ENCODE measurements at places on chromosomes 6 and 20.

- no peak for DNase-seq
Measured at GRCh38 chr20:47351643-47352331, 4.7 kb downstream of the ZMYND8 start.

DNA sequence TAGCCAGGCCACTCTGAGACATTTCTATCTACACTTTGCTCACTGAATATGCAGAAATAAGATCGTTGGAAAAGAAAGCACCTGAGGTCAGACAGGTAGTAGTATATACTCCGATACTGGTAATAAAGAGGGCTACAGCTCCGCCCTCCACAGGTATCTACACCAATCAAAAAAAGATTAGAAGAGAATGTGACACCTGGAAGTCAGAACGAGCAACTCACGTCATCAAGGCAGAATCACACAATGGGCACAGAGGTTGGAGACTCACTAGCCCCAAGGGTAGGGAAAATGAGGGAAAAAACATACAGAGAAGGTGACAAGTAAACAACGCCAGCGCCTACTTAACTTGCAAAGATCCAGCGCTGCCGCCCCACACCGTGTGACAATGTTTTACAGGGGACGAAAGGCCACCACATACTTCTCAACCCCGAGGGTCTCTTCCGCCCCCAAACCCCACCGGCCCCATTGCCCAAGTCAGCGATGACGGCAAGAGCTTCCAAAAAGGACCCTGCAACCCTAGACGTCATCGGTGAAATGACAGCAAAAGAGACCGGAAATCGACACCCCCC lies 653 bp downstream of the LMBRD1 start:
- DNase-seq: peak; percentile 84

- no peak for DNase-seq
Measured at GRCh38 chr6:144140867-144141266, 9.4 kb upstream of the STX11 start.

DNA sequence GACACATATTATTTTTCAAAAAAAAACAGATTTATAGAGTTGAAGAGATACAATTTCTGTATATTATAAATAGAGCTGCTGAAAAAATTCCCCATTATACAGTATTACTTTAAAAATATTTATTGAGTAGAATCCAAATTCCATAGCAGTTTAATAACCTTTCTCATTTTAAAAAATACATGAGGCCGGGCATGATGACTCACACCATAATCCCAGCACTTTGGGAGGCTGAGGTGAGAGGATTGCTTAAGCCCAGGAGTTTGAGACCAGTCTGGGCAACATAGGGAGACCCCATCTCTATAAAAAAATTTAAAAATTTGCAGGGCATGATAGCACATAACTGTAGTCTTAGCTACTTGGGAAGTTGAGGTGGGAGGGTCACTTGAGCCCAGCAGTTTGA lies 13.0 kb downstream of the ATRN start:
- DNase-seq: no peak

DNA sequence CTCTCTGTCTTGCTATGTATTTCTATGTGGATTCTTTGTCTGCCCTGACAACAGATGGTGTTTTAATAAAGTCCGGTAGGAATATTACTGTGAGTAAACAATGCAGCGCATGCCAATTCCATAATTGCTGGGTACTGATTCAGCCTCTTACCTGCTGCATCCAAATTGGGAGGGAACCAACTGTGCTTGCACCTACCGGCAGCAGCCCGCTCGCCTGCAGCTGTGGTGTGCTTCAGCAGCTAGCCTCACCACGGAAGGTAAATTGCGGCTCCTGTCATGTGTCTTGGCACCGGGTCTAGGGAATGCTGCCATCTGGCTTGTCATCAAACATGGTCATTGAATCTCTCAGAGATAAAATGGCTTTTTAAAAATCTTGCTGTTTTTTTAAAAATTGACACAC lies 704.8 kb upstream of the SLC35B3 start:
- DNase-seq: no peak

GRCh38 chr6:33808641-33809180 lies 4.9 kb upstream of the MLN start:
- DNase-seq: no peak

DNA sequence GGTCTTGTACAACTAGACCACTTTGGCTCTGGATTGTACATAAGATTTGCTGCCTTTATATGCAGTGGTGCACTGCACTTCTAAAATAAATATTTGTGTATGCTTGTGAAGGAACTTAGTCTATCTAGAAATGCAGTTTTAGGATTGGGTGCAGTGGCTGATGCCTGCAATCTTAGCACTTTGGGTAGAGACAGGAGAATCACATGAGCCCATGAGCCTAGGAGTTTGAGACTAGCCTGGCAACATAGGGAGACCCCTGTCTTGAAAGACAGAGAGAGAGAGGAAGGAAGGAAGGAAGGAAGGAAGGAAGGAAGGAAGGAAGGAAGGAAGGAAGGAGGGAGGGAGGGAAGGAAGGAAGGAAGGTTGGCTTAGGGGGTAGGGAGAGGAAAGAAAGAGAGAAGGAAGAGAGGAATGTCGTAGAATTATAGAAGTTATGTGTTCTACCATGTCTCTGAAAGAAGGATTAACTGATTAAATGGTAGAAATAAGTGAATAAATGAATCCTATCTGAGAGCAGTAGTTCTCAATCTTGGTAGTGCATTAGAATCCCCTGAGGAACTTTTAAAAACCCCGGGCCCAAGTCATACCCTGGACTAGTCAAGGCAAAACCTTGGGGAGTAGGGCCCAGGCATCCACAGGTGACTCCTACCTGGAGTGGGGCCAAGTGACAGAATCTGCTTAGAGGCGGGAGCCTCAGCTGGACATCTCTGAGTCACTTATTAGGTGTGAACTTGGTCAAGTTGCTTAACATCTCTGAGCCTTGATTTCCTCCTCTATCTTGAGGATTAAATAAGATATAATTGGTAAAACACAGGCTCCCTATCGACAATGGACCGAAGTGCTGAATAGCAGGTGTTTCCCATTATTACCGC lies 130.3 kb downstream of the ZNF217 start:
- no peak for DNase-seq

- no peak for DNase-seq
Measured at GRCh38 chr6:11756726-11757125, 21.9 kb downstream of the ADTRP start.

DNA sequence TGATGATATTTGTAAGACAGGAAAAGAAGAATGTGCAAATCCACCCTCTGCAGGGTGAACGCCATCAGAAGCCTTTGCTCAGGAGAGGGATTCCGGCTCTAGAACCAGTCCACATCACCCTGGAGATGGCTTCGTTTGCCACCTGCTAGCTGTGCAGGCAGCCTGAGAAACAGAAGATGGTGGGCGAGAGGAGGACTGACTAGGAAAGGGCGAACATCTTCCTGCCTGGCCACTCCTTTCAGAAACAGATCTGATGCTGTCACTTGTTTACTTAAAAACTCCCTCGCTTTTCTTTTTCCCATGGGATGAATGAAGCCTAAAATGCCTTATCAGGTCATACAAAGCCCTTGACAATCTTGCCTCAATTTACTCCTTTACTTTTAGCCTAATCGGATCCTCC lies 1.2 kb downstream of the PTPRA start:
- peak; percentile 15 for DNase-seq

- DNase-seq: no peak
Measured at GRCh38 chr6:4506223-4506622, 270.0 kb upstream of the CDYL start.

- DNase-seq: no peak
Measured at GRCh38 chr20:52799130-52799529, 173.0 kb upstream of the TSHZ2 start.

DNA sequence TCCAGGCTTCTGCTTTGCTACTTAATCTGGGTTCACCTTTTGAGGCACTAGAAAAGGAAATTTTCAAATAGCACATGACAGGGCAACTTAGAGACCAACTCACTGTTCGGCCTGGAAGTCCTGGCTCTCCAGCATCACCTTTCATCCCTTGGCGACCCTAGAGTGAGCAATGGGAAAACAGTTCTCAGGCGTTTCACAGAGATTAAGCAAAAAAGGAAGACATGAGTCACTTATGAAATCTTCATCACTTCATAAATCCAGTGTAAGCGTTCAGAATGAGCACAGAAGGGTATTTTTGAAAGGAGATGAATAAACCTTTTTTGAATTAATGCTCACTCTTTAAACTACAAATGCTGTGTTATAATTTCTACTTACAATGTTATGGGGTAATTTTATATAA lies 104.0 kb downstream of the COL12A1 start:
- no peak for DNase-seq

- DNase-seq: no peak
Measured at GRCh38 chr6:127972815-127973214, 72.0 kb upstream of the THEMIS start.

DNA sequence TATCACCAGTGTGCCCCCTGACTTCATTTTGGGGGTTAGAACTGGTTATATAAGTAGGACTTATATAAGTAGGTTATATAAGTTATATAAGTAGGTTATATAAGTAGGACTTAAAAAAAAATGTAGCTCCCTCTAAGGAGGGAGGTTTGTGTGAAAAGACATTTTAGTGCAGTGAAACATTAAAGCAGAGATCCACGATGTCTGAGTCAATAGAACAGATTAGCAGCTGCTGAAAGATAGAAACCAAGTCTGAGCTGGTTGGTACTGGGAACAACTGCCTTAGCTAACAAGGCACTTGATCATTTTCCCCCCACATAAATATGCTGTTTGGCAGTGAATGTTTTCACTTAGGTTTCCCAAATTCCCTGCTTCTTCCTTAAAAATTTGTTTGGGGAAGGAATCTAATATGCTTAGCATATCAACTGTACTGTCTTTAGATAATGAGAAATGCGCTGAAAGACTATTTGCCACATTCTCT lies 2.1 kb upstream of the RPS12 start:
- peak; percentile 38 for DNase-seq

GRCh38 chr6:141110481-141110880 lies 1022.2 kb upstream of the GJE1 start:
- no peak for DNase-seq

DNA sequence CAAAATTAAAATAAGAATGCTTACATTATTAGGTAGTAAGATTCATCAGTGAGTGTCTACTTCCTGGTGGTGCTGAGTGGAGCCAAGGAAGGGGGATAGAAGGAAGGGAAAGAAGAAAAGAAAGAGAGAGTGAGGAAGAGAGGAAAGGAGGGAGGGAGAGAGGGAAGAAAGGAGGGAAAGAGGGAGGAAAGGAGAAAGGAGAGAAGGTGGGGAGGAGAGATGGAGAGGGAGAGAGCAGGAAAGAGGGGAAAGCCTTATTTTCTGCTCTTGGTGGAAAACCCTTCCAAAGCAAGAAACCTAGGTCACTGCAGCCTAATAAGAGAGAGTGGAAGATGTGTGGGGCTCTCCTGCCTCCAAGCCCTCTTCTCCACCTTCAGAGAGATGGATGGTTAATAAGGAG lies 90.2 kb upstream of the EEF1E1 start:
- no peak for DNase-seq

GRCh38 chr6:137233911-137234863 lies 15.0 kb upstream of the IFNGR1 start:
- peak; percentile 47 for DNase-seq

- no peak for DNase-seq
Measured at GRCh38 chr6:143192766-143193165, 132.1 kb downstream of the AIG1 start.

DNA sequence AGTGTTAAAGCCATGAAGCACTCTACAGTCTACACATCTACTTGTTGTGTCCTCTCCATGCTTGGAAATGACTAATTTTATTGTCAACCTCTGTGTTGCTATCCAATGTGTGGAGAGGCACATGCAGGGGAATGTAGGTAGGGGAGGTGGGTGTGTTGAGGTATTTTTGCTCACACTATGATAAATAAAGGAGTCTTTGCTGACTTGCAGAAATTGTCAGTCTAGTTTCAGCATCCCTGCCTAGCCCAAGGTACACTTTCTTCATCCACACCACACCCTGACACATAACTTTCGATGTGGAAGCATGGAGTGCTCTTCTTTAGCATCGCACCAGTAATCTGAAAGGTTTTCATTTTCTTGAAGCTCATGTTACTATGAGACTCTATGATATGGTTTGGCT lies 264.0 kb downstream of the TRDN start:
- no peak for DNase-seq

GRCh38 chr20:64038565-64039292 lies 2.7 kb downstream of the C20orf204 start:
- DNase-seq: peak; percentile 79

GRCh38 chr6:75526502-75527127 lies 33.0 kb upstream of the FILIP1 start:
- DNase-seq: peak; percentile 72

GRCh38 chr6:155373276-155373675 lies 59.0 kb upstream of the TFB1M start:
- no peak for DNase-seq

DNA sequence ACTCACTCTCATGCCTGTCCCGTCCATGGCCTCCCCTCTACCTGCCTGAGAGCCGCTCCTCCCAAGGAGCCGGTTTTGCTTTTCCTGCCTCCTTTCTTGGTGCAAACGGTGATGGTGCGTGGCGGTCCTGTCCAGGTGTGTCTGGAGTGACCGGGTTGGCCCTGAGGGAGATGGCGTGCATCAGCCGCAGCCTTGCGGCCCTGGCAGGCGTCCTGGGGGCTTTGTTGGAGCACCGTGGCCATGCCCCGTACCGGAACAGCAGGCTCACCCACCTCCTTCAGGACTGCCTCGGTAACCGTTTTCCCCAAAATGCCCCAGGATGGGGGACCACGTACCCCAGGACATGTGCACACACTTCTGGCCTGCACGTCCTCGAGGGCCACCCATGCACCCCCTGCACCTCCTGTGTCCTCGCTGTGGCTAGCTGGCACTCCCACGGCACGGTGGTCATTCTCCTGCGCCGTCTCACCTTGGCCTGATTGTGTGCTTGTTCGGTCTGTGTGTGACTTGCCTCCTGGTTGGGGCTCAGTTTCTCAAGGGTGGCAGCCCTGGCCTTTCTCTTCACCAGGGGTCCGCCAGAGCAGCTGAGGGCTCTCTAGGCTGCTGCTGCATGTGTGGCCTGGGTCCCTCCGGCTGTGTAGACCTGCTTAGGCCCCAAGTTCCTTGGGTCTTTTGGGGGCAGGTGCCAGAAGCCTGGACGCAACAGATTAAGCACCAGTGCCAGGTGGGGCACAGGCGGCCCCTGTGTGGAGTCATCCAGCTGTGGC lies 36.4 kb downstream of the FRMD1 start:
- no peak for DNase-seq

DNA sequence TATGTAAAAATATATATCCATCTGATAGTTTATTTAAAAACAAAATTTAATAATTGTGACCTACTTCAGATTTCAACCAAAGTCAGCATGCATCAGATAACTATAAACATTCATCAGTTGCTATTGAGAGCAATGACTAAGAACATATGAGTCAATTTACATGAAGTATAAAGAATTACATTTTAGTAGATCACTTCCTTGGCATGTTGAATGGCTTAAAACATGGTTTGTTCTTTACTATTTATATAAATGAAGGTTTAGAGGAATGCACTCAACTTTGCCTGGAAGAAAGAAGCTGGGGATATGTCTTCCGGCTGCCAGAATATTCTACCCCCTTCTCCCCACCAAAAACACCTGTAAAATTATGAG lies 6.4 kb upstream of the FAM217A start:
- no peak for DNase-seq

DNA sequence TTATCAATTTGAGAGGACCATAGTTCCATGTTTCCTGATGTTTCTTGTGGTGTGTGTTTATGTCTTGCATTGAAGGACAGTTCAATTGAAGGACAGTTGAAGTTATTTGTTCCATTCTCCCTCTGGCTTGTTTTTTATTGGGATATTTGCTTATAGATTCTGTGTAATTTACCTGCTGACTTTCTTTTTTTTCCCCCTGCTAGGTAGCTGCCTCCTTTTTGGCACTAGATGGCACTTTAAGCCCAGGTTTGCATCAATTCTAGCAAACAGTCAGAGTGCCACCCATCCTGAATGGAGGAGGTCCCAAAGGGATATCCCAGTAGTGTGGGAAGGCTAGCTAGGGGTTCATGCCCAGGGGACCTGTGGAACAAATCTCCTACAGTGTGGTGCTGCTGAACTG lies 78.1 kb downstream of the CFAP61 start:
- peak; percentile 1 for DNase-seq
